ENCODE measurements at places on chromosomes 6 and 20.

- DNase-seq, result no peak
These were observed 508 bp upstream of the METTL24 start for GRCh38 chr6:110358553-110359160.

DNA sequence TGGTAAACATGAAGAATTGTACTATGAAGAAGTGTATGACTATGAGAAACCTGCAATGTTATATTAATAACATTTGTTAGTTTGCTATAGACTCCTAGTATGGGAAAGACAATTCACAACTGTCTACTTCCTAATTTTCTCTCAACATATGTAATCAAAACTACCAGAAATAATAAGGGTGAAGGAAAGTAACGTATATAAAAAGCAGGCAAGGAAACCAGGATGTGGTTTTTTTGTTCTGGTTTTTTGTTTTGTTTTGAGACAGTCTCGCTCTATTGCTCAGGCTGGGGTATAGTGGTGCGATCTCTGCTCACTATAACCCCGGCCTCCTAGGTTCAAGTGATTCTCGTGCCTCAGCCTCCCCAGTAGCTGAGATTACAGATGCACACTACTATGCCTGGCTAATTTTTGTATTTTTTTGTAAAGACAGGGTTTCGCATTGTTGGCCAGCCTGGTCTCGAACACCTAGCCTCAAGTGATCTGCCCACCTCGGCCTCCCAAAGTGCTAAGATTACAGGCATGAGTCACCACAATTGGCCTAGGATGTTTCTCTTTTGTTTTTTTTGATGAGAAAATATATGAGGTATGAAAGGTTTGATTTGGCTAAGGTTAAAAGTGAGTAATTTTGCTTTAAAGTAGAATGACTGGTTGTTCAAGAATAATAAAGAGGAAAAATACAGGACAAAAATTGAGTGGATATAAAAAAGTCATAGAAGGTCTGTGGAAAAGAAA lies 83.1 kb downstream of the PTCHD4 start:
- no peak for DNase-seq

DNA sequence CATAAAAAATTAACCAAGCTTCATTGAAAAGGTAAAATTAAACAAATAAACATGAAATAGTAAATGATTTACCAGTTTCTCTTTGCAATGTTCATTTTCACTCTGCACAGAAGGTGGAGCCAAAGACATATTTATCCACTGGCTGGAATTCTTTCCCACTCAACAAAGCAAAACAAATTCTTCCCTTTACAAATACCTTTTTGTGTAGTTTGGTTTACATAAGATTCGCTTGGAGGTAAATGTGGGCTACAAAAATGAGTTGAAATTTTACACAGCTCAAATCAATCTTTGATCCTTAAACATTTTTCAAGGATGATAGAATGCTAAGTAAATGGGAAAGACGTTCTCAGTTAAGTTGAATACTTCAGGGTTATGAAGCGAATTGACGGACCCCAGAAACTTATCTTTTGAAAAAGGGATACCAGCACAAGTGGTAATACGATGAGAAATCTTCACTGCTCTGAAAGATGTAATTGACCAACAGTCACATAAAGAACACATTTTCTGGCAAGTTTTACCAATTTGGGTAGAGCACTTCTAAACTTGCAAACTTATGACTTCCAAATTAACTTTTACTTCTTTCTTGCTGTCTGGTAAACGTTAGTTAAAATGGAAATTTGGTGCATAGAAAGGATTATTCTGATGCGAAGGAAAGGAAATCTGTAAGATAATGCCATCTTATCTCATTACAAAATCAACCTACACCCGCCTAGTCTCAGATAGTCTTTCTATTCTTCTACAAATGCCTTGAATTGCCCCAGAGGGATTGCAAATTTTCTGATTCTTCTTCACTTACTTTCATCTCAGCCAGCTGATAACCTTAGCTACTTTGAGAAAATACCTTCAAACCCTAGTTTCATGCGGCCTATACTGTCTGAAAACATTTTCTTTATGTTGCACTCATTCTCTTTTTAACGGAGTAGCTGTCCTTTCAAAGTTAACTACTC lies 4.7 kb upstream of the GJA1 start:
- DNase-seq, result peak; percentile 24

- no peak for DNase-seq
These were observed 11.6 kb upstream of the TAGAP start for GRCh38 chr6:159056432-159056831.

DNA sequence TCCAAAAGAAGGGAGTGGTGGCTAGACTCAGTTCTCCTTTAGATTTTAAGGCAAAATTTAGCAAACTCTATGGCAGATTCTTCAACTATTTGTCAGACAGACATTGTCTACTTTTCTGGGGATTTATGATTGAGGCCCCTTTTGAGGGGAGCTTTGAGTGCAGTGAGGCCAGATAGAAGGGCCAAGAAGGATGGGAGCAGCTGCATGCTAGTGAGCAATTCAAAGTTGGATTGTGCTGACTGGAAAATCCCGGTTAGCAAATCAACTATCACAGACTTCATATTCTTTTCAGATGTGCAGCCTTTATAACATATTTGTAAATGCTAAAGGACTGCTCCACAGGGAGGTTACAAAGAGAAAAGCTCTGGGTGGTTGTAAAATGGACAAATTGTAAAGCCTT lies 35.0 kb upstream of the ESR1 start:
- DNase-seq, result no peak

DNA sequence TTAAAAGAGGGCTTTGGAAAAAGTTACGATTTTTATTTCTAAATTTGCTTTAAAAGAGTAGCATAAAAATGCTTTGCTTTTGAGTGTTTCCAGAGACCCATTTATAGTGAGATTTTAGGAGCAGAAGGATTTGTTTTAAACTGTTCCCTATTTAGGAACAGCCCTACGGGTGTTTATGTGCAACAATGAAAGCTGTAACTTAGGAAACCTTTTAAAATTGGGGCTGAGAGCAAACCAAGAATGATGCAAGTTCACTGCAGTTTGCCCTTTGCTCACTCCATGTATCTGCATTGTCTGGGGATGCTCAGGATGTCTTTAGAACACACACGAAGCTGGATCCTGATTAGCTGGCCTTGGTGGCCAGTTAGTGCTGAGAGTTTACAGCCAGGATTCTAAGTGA lies 40.9 kb downstream of the GHRH start:
- no peak for DNase-seq

GRCh38 chr6:97322811-97323210 lies 39.8 kb upstream of the MMS22L start:
- DNase-seq, result no peak

DNA sequence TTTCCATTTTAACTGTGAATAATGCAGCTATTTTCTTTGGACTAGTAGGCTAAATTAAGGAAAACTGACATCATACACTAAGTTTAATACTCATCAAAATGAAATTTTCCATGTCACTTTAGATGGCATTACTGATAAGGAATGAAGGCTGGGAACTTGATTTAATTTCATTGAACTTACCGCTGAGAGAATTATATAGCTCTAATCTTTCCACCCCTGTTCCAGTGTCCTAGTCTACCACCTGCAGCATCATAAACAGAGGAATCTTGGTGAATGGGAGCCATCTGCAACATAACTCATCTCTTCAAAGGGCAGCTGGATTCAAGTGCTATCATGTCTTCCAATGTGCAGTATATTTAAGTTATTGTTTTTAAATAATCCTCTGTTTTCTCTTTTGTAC lies 1395.2 kb downstream of the EPHA7 start:
- DNase-seq, result no peak

- no peak for DNase-seq
These were observed 152.4 kb upstream of the MAN1A1 start for GRCh38 chr6:119501798-119502483.

DNA sequence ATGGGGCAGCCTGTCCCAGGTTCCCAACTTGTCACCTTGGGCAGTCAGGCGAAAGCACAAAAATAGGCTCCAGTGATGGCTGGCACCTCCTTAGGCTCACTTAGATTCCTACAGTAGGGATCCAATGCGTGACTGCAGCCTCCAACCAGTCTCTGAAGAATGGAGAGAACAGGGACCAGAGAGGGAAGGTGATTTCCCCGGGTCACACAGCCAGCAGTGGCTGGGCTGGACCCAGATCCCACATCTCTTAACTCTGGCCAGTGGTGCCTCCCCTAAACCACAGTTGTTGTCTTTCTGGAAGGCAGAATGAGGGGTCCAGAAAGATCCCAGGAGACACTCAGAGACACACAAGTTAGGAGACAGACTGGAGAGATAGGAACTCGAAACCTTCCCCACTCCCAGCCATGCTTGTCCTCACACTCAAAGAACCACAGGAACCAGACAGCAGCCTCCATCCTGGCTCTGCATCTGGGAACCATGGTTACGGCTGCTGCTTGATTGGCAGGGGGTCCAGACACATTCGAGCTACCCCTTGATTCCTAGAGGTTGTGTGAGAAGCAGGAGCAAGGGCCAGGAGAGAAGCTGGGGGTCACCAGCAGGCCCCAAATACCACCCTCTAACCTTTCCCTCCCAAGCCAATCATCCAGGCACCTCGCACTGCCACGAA lies 33.1 kb upstream of the SIRPA start:
- DNase-seq, result no peak

GRCh38 chr6:170186941-170187668 lies 103.8 kb downstream of the DLL1 start:
- no peak for DNase-seq

DNA sequence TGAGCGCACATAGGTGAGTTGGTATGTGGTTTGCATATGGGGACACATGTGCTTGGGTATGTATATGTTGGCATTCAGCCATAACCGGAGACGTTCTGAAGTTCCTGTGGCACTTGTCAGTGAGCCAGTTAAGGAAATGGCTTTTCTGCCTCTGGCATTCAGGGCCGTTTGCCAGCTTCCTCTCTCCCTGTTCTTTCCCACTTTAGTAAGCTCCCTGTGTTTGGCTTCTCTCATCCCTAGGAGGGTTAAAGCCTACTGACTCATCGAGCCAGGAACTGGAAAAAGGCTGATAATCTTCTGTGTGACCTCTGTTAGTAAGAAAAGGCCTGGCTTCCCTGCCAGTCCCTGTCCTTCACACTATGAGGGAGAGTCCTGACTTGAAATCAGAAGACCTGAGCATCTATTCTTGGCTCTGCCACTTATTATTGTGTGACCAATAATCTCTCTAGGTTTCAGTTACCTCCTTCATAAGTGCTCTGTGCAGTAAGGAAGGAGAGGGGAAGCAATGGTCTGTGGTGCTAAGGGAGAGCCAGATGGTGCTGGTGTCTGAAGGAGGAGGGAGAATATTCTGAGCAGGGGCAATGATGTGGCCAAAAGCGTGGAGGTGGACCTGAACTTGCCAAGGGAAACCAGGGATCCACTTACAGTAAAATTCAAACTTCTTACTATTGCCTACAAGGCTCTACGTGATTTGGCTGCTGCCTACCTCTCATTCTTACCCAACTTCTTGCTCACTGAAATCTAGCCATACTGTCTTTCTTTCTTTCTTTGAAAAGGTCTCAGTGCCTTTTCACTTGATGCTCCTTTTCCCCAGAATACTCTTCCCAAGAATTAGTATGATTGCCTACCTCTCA lies 31.4 kb downstream of the ACSS2 start:
- DNase-seq, result no peak

DNA sequence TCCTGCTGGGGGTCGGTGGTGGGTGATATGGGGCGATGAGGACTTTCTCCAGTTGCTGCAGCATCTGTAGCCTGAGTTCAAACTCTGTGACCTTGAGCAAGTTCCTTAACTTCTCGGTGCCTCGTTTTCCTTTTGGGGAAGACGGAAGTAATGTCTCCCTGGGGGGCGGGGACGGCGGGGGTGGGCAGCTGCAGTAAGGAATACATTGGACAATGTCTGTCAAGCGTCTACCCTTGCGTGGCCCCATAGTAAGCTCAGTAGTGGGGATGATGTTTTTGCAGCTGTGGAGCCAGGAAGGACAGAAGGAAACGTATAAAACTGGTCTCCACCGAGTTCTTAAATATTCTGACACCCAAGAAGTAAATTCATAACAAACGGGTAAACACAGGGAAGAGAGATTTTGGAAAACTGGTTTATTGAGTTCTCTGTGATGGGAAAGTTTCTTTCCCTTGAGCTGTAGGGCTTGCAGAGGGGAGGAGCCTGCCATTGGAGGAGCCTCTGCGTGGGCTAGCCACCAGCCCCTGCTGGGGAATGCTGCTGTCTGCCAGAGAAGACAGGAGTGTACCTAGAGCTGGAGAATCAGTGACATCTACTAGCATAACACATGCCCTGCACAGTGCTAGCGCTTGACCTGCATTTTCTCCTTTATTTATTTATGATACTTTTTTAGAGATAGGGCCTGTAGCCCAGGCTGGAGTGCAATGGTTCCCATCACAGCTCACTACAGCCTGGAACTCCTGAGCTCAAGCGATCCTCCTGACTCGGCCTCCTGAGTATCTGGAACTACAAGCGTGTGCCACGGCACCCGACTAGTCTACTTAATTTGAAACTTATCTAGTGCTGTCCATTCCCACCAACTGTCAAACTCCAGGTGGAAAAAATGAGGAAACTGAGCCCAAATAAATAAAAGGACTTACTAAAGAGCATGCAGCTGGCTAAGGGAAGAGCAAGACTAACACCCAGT lies 1.2 kb upstream of the ACSS1 start:
- DNase-seq, result peak; percentile 37

DNA sequence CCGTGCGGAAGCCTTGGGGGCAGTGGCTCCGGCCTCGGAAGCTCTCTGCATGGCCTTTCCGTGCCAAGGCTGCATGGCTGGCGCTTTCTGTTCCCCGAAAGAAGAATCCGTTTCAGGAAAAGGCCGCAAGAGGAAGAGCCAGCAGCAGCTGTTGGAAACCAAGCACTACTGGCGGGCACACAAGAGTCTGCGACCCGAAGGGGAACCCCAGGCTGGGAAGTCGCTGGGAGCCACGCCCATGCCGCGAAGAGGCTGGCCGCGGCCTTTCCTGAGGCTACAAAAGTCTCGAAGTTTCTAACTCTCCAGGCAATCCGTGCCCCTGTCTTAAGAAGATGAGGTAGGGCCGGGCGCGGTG lies at the start of gene CGAS:
CGAS (minus strand) TSS at position 191 of the 355 bp plus-strand sequence; CDS start at position 75, 116 bp downstream.
- DNase-seq, result peak; percentile 84

DNA sequence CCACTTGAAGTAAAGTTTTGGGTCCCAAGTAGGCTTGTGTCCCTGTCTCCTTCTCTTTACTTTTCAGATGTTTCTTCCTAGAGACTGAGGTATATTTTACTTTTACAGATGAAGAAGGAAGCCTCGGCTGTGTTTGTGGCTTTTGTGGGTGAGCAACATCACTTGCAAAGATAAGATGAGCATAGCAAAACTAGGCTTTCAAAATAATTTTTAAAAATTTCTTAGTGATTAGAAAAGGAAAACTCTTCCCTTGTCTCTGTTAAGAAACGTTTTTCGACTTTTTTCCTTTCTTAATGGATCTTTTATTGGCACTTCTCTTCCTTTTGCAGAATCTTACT lies 7.6 kb downstream of the PTPN1 start:
- DNase-seq, result no peak

GRCh38 chr6:131861381-131861780 lies 53.6 kb downstream of the ENPP1 start:
- no peak for DNase-seq

GRCh38 chr6:7707787-7708186 lies 18.1 kb upstream of the BMP6 start:
- no peak for DNase-seq

GRCh38 chr6:4398791-4399190 lies 263.4 kb upstream of the ECI2 start:
- no peak for DNase-seq

GRCh38 chr6:107646176-107646575 lies 156.3 kb downstream of the SOBP start:
- DNase-seq, result no peak

- DNase-seq, result no peak
These were observed 1.1 kb downstream of the GTSF1L start for GRCh38 chr20:43725666-43726065.

GRCh38 chr20:4100679-4101078 lies 85.3 kb upstream of the RNF24 start:
- DNase-seq, result no peak

All from hematopoietic multipotent progenitor cell (in vitro differentiated cells).